Endothelial cell of umbilical vein (primary cell): ENCODE measurements at places on chromosomes 16 and 17.

DNA sequence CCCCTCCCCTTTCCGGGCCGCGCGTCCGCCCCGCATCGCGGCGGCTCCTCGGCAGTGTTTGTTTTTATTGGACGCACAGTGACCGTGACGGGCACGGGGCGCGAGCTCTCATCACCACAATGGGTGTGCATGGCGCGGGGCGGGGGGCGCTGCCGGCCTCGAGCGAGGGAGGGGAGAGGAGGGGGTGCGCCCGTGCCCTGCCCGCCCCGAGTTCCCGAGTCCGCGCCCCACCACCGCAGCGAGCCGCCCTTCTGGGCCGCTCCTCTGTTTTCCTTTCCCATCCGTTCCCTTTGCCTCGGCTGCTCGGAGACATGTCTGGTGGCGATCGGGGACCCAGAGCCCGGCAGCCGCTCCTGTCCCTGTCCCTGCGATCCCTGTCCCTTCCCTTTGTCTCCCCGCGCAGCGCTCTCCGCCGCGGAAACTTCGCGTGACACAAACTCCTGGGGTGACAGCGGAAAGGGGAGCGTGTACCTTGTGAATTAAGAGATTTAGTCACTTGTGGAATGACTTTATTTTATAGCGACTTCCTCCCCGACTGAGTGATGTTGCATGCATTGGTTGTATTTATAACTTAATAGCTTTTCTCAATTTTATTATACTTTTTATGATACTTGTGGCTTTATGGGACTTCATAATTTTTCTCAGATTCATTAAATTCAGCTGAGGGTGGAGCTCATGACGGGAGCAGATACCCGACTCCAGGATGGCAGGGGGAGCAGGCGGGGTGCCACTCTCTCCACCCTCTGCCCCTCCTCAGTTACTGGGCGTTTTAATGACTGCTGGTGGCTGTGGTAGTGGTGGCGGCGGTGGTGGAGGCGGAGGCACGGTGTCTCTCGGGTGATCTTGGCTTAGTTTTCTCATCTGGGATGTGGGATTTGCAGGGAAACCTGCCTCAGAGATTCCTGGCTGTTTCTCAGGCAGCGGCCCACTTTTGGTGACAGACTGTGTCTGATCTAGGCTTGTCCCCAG is 40.8 kb downstream of the MRM1 start:
- DNase-seq = no peak

- DNase-seq = no peak
These were observed 15.1 kb downstream of the SOCS1 start for GRCh38 chr16:11240636-11241473.

GRCh38 chr16:56608043-56608875 is at the start of gene MT2A:
TSS of gene MT2A (plus strand) at chr16:56608584. CDS start at chr16:56608656, 72 bp downstream.
- DNase-seq = peak; percentile 96

GRCh38 chr17:65123757-65124675 is 13.2 kb upstream of the RGS9 start:
- peak; percentile 65 for DNase-seq
